Mucosa of gallbladder (tissue), 1 donor: ENCODE measurements at places on chromosomes 11 and 22.

DNA sequence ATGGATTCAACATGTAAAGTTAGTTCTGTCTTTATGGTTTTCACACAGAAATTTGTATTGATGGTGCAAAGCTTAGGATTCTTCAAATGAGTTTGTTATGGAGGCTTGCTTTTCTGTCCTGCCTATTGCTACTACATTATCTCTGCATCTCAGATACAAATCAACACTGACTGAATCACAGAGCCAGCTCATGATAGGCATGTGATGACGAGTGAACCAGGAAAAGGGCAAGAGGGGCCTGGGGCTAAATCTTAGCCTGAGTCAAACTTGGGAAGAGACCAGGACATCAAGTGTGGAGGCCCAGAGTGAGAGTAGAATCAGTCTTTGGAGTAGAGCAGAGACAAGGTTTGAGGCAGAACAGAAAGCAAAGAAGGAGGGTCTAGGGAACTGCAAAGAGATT is 107.1 kb upstream of the CD44 start:
- no peak for DNase-seq

DNA sequence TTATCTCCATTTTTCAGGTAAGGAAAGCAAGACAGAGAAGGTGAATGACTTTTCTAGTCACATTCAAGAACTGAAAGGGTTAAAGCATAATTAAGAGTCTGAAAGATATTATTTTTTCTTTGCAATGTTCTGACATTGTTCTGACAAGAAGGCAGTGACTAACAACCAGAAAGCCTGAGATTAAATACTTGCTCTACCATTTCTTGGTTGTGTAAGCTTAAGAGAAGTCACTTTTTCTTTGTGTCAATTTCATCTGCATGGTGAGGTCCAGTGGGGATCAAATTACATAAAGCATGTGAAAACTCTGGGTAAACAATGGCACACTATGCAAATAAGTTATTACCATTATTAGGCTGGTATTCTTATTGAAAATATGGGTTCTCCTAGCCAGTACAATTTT is 73.7 kb downstream of the PHF21A start:
- no peak for DNase-seq

DNA sequence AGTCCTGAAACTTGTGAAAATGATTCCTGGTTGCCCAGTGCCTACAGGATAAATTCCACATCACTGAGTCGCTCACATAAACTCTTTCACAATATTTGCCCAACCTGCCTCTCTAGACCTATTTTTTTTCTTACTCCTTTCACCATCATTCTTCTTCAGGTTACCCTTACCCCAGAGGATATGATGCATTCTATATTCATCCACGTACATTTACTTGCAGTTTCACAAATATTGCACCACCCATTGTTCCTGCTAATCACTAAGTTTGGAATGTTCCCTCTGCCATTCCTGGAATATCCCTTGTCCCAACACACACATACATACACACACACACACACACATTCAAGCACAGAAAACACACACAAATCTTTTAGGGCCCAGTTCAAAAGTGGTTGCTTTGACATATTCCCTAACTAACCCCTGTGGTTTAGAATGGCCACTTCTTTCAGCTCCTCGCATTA is 379.5 kb downstream of the ETS1 start:
- no peak for DNase-seq

DNA sequence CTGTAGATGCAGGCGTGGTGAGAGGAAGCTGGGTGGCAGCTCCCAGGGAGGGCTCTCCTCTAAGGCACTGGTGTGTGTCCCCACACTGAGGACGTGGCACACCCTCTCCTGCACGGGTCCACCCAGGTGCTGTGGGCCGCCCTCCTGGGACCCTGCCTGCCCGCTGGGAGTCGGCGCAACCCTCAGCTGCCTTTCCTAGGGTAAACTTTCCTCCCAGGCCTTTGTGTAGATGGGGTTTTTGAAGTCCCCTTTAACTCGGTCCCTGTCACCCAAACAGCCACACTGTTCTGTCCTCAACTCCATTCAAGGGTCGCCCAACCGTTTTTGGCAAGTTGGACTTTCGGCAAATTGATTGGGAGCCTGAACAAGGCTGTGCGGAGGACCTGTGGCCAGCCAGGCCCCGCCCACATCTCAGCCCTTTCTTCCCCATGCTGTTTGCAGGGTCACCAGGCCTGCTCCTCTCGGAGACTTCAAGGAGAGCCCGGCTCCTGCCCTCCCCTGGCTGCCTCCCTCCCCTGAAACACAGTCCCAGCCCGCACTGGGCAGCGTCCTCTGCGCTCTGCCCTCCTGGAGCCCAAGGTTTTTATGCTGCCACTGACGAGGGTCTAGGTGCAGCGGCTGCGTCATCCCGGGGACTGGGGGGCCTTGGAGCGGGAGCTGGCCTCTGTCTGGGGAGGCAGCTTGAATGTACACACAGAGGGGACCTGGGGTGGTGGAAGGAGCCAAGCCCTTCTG is 1126.2 kb downstream of the BRD1 start:
- DNase-seq: no peak

- DNase-seq: no peak
Measured at GRCh38 chr11:100793525-100793924, 106.4 kb downstream of the ARHGAP42 start.

DNA sequence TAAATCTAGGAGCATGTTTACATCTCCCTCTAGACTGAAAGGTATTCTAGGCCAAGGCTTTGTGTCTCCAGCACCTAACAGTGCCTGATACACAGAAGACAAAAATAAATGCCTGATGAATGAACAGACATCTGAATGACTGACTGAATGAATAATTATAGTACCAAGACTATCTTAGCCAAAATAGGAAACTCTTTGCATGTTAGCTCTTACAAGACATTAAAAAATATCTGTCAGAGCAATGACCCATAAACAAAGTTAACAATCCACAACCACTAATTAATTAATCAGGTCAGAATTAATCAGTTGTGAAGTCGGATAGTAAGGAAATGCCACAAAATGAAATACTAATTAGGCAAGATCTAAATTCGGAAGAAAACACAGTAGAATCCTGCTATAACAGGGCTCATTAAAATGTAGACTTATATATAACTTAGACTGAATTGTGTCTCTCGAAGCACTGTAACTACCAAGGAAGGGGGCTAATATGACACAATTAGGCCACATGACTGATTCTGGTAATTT is 45.5 kb upstream of the POU2AF2 start:
- DNase-seq: no peak

DNA sequence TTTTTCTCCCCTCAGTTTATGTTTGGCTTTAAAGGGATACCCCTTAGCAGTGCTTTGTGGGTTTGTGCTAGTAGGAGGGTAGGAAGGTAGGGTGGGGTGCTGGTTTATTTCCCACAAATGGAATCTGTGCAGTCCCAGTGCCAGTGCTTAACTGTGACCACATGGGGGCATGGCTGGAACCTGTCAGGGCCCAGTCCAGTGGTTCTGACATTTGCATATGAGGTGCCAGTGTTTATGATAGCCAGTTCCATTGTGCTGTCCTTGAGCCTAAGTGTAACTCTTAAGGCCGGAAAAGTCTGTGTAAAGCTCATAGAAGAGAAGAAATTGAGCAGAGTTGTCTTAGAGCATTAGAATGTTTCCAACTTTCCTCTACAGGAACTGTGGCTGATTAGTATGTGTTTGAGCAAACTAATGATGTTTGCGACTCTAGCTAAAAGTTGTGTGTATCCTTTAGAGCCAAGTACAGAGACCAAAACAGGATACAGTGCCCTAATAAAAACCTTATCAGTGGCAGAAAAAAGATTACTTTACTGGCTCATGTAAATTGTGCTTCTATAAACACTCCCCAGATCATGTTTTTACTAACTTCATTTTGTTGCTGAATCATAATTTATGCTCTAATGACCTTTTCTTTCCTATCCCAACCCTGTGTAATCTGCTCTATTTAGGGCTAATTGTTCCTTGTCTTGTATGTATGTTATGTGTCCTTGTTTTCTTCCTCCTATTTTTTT is 38.1 kb downstream of the DIXDC1 start:
- DNase-seq: no peak

- no peak for DNase-seq
Measured at GRCh38 chr11:85732965-85733364, 47.0 kb upstream of the CCDC89 start.
